ENCODE measurements at places on chromosomes 7 and 10.

DNA sequence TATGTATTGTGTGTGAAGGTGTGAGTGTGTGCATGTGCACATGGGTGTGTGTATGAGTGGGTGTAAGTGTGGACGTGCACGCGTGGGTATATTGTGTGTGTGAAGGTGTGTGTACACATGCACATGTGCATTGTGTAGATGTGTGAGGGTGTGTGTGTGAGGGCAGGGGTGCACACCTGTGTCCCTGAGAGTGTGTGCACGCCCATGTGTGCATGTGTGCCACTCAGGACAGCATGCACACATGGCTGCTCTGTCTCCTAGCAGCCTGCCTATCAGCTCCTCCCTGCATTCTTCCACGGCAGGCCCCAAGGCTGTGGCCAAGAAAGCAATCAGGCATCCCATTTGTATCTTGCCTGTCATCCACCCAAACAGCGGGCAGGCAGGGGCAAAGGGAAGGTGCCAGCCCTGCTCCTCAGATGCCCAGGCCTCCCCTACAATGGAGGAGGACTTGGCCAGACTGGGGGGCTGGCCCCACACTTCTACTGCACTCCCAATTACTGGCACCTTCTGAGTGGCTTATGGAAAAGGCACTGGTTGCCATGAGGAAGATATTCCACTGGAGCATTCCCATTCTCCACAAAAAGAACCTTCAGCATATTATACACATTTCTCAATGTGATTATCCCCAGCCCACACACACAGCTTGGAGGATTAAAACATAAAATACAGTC, 380.4 kb upstream of the ZMIZ1 start:
- DNase-seq: no peak

DNA sequence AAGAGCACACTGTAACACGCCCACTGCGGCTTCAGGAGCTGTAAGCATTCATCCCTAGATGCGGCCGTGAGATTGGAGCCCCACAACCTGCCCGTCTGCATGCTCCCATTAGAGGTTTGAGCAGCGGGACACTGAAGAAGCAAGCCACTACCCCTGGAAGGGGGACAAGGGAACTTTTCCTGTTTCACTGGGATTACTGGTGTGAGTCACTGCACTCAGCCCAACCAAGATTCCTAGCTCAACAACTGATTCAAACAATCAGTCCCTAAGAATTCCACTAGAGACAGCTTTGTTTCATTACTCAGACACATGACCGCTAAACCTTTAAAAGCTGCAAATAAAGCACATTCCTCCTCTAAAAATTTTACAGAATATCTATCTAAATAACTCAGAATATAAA, 69.8 kb downstream of the ORC5 start:
- DNase-seq: no peak

- DNase-seq: no peak
Measured at GRCh38 chr10:113644185-113645120, 19.4 kb downstream of the NRAP start.

GRCh38 chr10:128050936-128051335, 75.3 kb downstream of the MKI67 start:
- DNase-seq: no peak

- no peak for DNase-seq
Measured at GRCh38 chr7:107355616-107356015, 114.2 kb upstream of the GPR22 start.

- no peak for DNase-seq
Measured at GRCh38 chr10:7667262-7668141, 736 bp upstream of the ITIH5 start.

GRCh38 chr7:16989811-16990413, 108.1 kb upstream of the AGR3 start:
- DNase-seq: no peak

DNA sequence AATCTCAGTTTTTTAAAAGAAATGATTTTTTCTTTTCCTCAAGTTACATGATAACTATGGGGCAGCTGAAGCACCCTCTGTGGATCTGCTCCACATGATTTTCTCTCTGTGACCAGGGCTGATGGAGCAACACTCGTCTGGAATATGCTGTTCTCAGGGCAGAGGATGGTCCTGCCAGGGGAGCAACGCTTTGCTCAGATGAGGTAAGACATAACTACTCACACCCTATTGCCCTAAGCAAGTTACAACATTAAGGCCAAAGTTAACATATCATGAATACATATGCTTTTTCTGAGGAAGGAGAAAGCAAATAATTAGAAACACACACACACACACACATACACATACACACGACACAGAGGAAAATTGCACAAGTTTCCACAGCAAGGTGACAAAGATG, 71.4 kb downstream of the CALCR start:
- DNase-seq: no peak

- DNase-seq: no peak
Measured at GRCh38 chr7:107180378-107180777, 11.6 kb downstream of the HBP1 start.

DNA sequence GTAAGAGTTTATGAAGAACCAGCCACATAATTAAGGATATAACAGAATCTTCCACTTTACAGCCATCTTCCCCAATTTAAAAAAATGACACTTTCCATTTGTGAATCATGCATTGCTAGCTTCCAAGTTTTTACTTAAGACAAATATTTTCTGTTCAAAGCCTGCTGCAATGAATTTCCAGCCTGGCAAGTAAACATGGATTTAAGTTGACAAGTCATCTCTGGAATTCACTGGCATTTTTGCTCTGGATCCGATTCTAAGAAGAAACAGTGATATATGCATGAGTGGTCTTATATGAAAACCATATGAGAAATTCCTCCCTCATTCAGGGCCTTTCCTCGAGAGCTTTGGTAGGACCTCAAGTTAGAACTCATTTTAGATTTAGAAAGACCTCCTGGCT, 116.1 kb upstream of the CDCA7L start:
- DNase-seq: no peak

DNA sequence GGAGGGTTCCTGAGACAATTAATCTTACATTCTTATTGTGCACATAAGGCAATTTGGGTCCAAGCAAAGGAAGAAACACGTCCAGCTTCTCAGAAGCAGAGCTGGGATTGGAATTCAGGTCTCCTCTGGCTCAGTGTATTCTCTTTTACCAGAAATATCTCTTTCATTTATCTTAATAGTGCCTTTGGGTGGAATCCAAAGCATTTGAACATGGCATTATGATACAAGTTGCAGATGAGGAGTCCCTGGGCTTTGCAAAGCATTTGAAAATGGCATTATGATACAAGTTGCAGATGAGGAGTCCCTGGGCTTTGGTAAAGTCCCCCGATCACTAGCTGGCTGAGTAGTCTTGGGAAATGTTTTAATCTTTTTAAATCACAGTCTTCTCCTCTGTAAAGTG, 30.0 kb upstream of the PTN start:
- DNase-seq: no peak

- DNase-seq: no peak
Measured at GRCh38 chr10:50438049-50438936, 185.5 kb downstream of the SGMS1 start.

GRCh38 chr10:679556-679955, 9.9 kb downstream of the DIP2C start:
- DNase-seq: no peak

DNA sequence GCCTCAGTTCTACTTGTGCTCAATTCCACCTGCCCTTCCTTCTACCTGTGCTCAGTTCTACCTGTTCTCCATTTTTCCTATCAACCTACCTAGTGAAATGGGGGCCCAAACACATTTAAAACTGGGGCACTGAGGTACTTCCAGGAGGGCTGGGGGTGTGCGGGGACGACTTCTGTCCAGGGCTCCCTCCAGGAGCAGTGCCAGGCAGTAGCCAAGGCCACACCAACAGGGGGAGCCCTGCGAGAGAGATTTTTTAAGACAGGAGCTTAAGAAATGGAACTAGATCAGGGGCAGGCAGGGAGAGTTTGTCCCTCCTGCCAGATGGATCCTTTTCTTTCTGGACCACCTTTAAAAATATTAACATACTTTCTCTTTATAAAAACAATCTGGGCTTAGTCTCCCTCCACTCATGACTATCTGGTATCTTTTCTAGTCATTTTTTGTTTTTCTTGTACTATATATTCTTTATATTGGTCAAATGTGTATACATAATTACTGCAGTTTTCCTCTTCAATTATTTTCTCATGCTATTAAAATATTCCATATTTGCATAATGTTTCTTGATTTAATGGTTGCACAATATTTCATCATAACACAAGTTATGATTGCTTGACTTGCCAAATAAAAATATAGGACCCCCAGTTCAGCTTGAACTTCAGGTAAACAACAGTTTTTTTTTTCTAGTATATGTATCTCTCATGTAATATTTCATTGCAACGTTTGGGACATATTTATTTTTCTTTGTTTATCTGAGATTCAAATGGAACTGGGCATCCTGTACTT, 47.3 kb upstream of the INSYN2A start:
- no peak for DNase-seq

- no peak for DNase-seq
Measured at GRCh38 chr7:13322126-13322525, 634.7 kb downstream of the ARL4A start.

DNA sequence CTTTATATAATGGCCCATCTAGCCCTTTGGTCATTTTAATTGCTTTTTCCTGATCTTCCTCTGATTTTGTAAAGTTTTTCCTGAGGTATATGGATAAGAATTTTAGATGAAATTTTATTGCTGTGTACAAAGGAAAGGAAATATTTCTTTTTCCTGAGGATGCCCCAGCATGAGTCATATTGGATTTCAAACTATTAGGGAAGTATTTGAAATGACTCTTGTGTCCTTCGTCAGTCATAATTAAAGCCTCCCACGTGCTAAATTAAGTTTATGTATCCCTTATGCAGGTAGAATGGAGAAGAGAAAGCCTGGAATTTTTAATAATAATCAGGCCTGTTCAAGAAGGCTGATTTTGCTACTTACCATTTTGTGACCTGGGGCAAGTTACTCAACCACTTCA, 82.6 kb upstream of the GLI3 start:
- no peak for DNase-seq

GRCh38 chr7:114835303-114835702, 86.6 kb upstream of the MDFIC start:
- no peak for DNase-seq

- DNase-seq: no peak
Measured at GRCh38 chr10:71269301-71270288, 49.5 kb upstream of the SLC29A3 start.

DNA sequence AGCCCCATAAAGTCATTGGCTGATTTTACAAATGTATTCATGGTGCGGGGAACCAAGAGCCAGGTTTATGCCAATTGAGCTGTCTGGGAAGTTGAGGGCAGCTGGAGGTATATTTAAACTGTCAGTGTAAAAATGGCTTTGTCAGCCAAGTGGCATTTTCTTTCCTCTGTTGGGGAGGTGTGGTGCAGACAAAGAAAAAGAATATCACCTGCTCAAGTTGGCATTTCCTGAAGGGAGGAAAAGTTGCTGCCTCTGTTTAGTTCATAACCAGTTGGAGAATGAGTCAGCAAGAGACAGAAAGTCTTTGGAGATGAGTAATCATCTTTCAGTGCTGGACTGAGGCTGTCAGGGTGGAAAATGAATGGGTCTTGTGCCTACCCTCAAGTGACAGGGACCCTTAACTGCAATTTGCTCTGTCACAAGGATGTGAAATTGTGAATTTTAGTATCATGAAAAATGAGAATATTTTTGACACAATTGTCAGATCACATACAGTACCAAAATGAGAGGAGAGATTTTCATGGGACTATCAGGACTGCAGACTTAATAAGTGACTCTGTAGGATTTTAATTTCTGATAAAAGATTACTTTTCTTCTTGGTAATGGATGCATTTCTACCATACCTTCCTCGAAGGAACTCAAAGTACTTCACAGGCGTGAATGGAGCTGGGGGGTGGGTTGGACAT, 137.3 kb downstream of the ANLN start:
- no peak for DNase-seq

DNA sequence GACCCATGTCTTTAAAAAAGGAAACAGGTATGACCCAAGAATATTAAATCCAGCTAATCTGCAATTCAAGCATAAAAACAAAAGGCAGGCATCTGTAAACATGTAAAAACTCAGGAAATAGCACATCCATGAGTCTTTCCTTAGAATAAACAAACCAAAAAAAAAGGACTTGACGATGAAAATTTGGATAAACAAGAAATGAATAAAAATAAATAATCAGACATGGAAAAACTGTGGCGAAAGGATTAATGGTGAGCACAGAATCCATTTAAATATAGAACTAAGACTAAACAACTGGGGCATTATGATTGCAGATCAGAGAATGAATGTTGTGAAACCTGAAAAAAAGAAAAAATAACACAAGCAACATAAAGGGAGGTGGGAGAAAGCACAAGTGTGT, 170.1 kb downstream of the DOCK4 start:
- no peak for DNase-seq

DNA sequence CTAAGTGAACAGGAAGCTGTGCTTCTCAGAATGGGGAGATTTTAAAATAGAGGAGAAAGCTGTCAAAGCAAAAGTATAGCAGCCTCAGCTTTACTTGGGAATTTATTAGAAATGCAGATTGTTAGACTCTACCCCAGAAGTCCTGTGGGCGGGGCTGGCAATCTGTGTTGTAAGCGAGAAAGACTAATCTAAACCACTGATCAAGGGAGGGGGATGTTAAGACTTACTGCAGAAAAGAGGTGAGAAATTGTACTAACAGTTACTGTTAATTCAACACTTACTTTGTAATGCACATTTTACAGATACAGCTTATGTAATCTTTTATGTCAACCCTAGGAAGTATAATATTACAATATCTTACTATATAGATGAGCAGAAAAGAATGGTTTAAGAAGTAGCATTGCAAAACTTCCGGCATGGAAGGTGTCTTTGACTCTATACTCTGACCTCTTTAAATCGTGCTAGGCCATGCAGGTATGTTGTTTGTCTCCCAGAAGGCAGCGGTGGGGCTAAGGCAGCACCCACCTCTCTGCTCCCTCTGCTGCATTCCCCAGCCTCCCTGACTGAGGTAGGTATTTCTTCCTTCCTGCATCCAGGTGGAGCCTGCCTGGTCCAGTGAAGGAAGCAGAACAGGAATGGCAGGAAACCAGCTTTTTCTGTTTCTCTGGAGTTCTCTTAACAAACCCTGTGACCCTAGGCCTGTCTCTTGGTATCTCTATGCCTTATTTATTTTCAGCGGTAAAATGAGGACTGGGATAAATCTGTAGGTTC, 462.2 kb downstream of the AUTS2 start:
- no peak for DNase-seq

- no peak for DNase-seq
Measured at GRCh38 chr10:48768926-48769325, 84.3 kb downstream of the WDFY4 start.

DNA sequence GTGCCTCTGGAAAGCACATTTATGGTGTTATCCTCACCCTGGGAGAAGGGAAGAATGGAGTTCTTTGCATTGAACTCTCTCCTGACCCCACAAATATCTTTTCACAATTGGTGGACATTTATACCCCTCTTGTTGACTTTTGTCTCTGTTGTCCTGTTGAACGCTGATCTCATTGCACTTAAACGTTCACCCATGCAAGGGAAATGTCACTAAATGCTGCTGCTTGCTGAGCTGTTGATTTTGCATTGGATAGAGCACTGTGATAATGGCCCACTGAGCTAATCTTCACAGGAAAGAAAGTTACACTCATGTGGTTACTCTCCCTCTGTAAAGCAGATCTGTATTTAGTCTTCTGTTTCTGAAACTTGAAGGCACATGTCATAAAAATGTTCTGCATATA, 133.4 kb downstream of the FZD1 start:
- DNase-seq: no peak
